ENCODE measurements at places on chromosomes 1 and 21.

- DNase-seq: no peak
Measured at GRCh38 chr21:21175798-21176334, 177.7 kb downstream of the NCAM2 start.

DNA sequence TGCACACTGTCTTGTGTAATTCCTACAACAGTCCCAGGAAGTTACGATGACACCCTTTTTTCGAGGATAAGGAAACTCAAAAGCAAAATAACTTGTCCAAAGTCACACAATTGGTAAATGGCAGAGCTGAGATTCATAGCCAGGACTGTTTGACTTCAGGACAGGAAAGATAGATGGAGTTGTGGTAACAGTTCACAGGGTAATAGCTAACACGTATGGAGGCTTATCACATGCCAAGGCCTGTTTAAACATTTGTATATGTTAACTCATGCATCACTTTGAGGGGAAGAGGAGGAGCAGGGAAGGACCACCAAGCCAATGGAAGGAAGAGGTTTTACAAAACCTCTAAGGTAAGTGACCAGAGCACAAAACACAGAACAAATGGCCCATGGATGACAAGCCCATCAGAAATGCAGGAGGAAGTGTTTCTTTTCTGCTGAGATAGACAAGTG lies 2.8 kb downstream of the DHCR24 start:
- DNase-seq: no peak

DNA sequence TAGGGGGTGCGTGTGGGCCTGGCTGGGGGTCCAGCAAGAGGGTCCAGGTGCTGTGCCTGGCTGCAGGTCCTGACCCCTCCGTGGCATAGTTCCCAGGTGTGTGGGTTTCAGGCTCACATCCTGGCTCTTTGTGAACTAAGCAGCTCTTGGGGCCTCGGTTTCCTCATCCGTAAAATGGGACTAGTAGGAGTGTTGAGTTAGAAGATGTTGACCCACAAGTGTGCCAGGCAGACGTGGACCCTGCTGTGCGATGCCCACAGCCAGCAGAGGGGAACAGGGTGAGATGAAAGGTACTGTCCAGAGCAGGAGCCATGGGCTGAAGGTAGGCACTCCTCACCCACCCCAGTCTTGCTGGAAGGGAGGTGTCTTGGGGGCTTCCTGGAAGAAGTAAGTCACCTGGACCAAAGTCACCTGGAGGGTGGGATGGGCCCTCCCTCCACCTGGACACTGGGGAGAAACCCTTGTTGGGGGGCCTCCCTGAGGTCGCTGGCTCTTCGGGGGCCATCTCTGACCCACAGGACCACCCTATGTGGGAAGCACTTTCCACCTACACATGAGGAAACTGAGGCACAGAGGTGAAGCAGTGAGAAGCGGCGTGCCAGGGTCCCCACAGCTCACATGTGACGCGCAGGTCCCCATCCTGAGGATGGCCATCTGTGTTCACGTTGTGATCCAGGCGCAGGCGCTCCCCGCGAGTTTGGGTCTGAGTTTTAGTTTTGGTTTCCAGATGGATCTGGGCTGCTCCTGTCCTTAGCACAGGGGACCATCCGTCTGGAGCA lies 1.4 kb downstream of the ARHGEF16 start:
- no peak for DNase-seq

DNA sequence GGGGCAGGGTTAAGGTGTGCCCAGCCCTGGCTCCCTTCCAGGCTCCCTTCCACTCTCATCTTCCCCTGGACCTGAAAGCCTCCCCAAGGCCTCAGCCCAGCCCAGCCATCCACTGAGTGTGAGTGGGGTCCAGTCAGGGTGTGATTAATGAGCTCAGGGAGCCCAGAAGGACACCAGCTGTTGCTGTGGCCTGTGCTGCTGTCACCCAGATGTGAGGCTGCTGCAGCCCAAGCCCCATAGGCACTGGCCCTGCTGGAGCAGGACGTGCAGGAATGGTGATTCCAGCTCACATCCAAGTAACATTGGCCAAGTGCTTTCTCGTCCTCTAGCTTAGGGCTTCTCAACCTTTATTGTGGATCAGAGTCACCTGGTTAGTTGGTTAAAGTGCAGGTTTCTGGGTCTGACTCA lies 77.6 kb downstream of the EPHB2 start:
- no peak for DNase-seq

DNA sequence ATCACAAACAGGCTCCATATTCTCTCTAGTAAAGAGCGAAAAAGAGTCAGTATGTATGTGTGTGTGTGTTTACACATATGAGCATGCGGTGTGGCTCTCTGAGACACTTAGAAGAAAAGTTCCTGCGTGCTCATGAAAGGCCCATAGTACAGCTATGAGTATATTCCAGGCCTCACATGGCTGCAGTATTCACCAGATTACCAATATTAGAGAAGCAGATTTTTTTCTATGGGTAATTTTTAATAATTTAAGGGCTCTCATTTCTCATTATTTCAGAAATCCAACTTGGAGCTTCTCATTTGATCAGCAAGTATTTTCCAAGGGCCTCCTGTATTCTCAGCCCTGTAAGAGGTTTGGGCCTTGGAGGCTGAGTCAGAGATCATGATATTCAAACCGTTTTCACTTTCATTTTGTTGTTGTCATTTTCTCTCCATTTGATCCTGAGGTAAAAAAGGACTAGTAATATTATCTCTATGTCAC lies 232.9 kb upstream of the SGIP1 start:
- DNase-seq: no peak

DNA sequence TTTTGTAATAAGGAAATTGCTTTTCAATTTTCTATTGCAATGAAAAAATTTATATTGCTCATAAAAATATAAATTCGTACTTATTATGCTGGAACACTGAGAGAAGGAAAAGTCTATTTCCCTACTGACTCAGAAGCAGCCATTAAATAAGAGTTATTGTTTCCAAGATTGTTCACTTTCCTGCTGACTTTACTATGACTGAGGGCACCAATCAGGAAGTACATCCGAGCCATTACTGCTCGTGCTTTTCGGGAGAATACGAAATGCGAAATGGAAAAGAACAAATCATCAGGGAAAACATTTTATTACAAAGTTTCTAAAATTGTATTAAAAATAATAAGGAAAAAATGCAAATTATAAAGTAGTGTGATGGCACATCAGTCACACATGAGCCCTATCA lies 204.8 kb downstream of the AKT3 start:
- DNase-seq: no peak

GRCh38 chr1:94044290-94044790 lies 76.6 kb downstream of the ABCA4 start:
- no peak for DNase-seq

GRCh38 chr21:36976882-36977651 lies 10.6 kb upstream of the HLCS start:
- DNase-seq: peak; percentile 45

GRCh38 chr1:66598670-66599069 lies 64.7 kb downstream of the SGIP1 start:
- no peak for DNase-seq

DNA sequence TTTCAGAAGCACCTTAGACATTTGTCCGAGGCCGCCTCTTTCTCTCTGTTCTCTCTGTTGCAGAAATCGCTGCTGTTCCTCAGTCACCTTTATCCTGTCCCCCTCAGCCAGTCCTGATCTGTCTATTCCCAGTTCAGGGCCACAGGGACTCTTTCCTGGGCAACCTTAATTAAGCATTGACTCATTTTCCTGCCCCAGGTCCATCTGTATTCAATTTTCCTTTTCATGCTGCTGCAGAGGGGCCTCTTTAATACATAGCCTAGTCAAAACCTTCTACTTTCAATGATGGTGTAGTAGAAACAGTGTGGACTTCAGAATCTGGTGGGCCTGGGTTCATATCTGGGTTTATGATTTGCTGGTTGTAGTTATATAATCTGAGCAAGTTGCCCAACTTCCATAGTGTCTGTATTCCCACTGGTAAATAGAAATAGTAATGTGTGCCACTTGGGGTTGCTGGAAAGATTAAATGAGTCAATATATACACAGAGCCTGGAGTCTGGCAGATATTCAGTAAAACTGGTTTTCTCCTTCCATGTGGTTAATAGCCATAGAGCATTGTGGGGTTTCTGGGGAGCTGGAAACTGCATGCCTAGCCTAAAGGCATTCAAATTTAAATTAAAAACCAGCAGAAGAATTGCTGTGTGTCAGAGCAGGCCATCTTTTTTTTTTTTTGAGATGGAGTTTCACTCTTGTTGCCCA lies 4.5 kb downstream of the TRAF5 start:
- no peak for DNase-seq

GRCh38 chr1:113976609-113977278 lies 2.5 kb upstream of the OLFML3 start:
- DNase-seq: no peak

DNA sequence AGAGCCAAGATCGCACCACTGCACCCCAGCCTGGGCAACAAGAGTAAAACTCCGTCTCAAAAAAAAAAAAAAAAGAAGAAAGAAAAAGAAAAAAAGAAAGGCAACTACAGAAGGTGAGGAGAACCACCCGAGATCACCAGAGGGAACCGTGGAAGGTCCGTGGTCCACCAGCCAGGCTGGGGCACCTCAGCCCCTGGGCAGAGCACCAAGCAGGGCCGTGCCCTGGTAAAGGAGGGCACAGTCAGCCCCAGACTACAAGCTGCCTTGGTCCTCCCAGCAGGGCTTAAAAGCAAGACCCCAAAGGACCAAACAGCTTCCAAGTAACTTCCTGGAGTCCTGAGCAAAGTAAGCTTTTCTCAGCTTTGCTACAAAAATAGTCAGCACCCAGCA lies 8.8 kb upstream of the SAMD11 start:
- no peak for DNase-seq

- DNase-seq: no peak
Measured at GRCh38 chr1:26290882-26291261, 11.0 kb downstream of the SH3BGRL3 start.

GRCh38 chr1:155001425-155001674 lies 1.3 kb upstream of the ZBTB7B start:
- no peak for DNase-seq

- DNase-seq: no peak
Measured at GRCh38 chr1:229508823-229509337, 739 bp upstream of the NUP133 start.

DNA sequence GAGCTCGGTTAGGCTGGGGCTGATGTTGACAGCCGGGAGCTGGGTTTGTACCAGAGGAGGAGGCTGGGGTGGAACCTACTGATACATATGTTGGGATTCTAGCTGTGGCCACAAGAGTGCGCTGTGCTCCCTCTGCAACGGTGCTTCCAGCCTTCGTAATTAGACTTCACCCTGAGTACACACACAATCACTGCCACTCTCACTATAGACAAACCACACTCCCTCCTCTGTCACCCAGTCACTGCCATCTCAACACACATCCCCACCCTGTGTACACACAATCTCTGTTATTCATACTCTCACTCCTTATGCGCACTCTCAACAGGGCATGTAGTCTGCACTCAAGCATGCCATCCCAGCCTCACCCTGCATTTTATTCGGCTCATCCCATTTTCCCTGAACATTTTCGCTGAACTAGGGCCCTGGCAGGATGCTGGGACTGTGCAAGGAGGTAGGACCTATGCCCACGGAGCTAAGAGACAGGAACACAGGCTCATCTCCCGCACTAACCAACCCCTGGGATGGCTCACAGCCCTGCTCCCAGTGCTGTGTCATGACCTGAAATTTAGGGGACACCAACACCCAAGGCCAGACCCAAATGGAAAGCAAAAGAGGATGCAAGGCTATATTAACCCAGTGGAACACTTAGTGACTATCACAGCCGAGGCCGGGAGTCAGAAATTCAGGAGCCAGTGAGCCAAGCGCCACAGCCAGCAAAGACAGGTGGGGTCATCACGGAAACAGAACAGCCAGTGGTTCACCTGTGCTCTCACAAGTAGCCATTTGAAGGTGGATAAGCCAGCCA lies 5.7 kb downstream of the GJB3 start:
- peak; percentile 56 for DNase-seq

GRCh38 chr1:112997781-112998180 lies 41.8 kb upstream of the SLC16A1 start:
- no peak for DNase-seq

- DNase-seq: no peak
Measured at GRCh38 chr1:224490549-224491537, 56.2 kb upstream of the WDR26 start.

GRCh38 chr1:3436451-3436850 lies 18.0 kb upstream of the ARHGEF16 start:
- DNase-seq: no peak

- DNase-seq: no peak
Measured at GRCh38 chr1:43982808-43983207, 3.8 kb downstream of the B4GALT2 start.

DNA sequence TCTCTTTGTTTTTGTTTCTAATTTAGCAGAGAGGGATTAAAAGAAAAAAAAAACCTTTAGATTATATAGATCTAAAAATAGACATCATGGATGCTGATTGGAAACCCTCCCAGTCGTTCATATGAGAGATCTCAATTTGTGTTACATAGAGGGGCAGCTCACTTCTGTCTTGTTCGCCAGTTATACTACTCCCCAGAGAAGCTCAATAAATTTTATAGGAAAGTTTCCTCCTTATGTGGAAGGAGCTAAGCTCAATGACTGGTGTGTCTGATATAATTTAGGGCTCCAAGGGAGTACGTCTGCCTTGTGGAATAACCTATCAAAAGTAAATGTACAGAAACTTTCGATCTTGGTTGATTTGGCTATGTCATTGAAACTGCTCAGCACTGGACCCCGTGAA lies 117.6 kb downstream of the PEX14 start:
- no peak for DNase-seq

DNA sequence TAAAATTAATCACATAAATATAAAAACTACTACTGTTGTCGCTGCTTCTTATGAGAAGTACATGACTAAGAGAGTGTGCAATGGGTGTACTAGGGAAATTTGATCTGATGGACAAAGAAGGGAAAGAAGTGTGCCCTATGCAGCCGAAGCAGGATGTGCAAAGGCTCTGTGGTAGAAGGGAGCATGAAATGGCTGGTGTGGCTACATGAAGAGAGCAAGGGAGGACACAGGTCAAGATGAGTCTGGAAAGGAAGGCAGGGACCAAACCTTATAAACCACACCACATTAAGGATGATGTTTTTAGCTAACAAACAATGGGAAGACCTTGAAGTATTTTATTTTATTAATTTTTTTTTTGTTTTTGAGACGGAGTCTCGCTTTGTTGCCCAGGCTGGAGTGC lies 20.0 kb downstream of the MAB21L3 start:
- DNase-seq: no peak

GRCh38 chr1:15722836-15723532 lies 13.1 kb upstream of the SLC25A34 start:
- DNase-seq: no peak

DNA sequence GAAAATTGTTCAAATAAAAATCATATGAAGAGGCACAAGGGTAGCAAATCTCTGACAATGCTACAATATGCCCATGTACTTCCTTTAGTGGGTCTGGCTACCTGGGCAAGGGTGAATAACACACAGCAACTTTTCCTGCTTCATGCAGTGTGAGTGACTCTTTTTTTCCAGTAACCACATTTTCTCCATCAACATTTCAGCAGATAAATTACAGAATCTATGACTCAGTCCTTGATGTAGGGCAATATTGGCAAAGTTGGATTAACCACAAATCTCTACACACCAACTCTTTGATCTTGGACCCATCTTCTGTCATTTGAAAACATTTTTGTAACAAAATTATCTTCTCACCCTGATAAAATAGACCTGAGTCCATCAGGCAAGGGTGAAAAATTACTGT lies 31.7 kb downstream of the ERICH3 start:
- DNase-seq: no peak

- DNase-seq: no peak
Measured at GRCh38 chr1:212229654-212230053, 55.6 kb upstream of the PPP2R5A start.
